Fibroblast of the aortic adventitia (primary cell): ENCODE measurements at places on chromosomes 16 and 17. TPM values are rescaled to one million over a fixed set of nuclear protein-coding genes. Genes with fewer than 3 reads are reported as not detected.
A peak's percentile ranks its signal among the peaks of the same experiment; 100 is the strongest.

GRCh38 chr17:57999496-58000017, 7.5 kb downstream of the SRSF1 start:
- peak; percentile 89 for DNase-seq

- DNase-seq = peak; percentile 98
Observed at GRCh38 chr16:58494981-58495520, 4.9 kb upstream of the NDRG4 start.

DNA sequence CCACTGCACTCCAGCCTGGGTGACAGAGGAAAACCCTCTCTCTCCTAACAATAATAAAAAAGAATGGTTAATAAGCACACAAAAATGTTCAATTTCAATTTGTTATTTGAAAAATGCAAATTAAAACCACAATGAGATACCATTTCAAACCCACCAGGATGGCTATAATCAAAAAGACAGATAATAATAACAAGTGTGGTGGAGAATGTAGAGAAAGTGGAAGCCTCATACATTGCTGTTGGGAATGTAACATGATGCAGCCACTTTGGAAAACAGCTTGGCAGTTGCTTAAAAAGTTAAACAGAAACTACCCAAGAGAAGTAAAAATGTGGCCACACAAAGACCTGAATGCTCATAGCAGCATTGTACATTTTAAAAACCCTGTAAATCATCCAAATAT, 51.8 kb upstream of the MAP3K14 start:
- peak; percentile 91 for DNase-seq

DNA sequence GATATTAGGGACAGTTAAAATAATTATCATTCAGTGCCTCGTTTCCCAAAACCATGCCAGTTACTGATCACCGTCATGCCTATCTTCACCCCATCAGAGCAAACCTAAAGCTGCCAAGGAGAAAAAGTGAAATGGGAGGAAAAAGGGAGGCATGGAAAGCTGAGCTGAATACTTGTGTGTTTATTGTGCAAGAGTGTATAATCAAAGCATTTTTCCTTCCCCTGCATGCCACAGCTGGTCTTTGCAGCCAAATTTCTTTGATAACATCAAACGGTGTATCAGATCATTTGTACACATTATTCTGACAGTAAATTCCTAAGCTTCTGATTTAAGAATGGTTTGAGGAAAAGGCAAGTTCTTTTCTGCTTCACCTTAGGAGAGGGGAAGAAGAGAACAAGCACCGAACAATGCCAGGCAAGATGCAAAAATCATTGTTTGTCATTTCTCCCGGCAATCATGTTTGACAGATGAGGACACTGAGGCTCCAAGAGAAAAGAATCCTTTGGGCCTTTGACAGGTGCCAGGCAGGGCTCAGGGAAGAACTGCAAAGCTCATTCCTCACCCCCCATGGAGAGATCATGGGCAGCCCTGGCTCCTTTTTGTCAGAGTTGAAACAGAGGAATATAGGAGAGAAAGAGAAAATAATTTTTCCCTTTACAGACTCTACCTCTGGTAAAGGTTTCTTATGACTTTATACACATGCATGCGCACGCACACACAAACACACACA, 51.4 kb upstream of the ARHGAP44 start:
- DNase-seq = peak; percentile 7

DNA sequence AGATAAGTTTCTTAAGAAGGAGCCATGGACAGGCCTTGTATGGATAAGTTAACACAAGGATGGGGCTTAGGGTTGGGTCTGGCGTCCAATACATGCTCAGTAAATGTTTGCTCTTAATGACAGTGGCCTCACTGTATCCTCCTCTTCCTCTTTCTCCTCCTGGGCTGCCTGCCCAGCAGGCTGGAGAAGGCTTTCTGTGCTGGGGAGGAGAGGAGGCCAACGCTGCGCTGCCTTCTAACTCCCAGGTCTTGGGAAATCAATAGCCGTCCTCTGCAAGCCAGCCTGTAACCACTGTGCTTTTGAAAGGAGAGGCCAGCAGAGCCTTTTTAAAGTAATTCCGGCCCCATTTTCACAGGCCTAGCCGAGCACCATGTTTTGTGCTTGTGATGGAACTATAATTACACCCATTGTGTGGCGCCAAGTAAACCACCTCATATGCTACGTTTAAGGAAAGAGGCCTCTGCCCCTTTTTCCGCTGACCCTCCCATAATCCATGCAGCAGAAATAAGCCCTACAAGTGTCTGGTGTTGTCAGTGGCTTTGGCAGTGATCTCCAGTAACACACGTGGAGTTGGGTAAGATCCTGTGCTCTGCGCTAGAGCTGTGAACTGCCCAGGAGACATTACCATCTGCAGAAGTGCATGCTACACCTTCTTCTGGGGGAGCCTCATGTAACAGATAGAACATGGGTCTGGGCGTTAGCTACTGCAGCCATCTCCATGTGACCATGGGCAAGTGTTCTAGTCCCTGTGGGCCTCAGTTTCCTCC, 368.2 kb downstream of the SNX29 start:
- DNase-seq = no peak

GRCh38 chr17:58028578-58028977, 21.5 kb upstream of the SRSF1 start:
- DNase-seq = no peak

DNA sequence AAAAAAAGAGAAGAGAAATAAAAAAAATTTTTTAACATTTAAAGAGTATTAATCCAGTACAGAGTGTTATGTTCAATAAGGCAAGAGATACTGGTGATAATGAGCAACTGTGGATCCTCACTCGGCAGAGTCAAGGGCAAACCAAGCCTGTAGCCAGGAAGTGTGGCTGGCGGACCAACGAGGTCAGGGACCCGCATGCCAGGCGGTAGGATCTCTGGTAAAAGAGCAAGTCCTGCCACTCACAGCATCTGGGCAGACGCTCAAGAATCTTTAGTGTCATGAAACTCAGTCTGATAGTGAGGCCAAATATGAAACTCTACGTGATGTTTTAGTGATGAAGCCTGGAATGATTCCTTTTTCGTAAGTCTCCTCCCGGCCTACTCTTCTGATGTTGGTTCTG, 8.3 kb upstream of the GEMIN4 start:
- no peak for DNase-seq

- no peak for DNase-seq
Observed at GRCh38 chr16:79980650-79981521, 380.3 kb upstream of the MAF start.

- peak; percentile 4 for DNase-seq
Observed at GRCh38 chr17:68102318-68102758, 66.8 kb downstream of the KPNA2 start.

DNA sequence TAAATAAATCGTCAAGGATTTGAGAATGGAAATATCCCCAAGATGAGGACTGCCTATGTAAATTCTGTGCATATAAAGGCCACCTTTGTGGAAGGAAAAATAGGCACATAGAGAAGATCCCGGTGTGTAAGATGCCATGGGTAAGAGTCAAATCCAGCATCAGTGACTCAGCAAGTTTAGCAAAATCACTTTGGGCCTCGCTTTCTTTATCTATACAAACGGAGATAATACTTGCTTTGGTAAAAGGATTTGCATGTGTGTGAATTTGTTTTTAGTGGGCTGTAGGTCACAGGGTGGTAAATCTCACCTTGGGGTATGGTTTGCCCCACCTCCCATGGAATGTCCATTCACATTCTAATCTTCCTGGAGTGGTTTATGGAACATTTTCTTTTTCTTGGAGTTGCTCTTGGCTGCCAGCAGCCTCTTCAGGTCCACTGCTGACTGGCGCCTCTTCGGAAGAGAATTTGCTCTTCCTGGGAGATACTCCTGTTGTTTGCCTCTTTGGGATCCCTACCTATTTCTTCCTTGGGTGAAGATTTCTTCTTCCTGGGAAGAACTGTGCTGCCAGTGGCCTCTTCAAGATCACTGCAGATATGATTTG, 587.6 kb downstream of the CDH11 start:
- DNase-seq = peak; percentile 2

DNA sequence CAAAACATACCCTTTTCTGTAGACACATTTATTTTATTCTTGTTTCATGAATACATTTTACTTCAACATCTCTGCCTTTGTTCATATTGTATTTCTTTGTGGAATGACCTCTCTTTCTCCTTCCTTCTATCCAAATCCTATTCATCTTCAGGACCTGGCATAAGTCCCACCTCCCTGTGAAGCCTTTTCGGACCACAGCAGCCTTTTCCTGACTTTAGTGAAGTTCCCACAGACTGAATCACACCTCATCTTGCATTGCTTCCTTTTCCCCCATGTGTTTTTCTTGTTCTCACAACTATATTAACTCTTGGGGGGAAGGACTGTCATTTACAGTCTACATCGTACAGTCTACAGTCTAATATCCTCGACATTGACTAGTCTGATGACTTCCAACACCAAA, 58.2 kb downstream of the MFSD11 start:
- no peak for DNase-seq

GRCh38 chr16:54724346-54724925, 206.2 kb upstream of the IRX5 start:
- no peak for DNase-seq

- DNase-seq = no peak
Observed at GRCh38 chr17:17523001-17523730, 27.0 kb upstream of the RASD1 start.

DNA sequence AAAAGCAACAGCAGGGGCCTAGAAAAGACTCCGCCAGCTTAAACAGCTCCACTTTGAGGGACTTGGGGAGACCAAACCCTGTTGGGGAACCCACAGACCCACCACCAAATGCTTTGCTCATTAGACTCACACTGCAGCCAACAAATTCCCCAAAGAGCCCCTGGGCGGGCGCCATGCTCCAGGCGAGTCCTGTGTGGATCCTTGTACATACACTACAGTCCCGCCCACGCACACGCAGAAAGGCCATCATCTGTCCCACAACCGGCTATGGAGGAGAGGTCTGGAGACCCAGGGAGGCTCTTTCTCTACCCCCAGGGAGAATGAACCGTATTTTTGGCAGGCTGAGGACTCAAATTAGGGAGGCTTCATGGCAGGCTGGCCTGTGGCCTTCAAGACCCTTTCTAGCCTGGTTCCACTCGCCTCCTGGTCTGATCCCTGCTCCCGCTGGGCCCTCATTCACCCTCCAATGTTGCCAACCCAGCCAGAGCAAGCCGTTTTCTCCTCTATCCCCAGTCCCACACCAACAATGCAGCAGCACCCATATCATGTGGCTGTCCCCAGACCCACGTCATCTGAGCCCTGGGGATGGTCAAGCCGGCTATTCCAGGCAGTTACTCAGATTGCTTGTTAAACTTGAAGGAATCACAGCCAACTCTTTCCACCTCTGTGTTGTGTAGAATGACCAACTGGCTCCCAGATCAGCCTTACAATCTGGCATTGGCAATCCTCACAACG, 27.2 kb downstream of the ZNF423 start:
- no peak for DNase-seq

GRCh38 chr17:45342871-45343526, 26.2 kb upstream of the MAP3K14 start:
- DNase-seq = no peak

DNA sequence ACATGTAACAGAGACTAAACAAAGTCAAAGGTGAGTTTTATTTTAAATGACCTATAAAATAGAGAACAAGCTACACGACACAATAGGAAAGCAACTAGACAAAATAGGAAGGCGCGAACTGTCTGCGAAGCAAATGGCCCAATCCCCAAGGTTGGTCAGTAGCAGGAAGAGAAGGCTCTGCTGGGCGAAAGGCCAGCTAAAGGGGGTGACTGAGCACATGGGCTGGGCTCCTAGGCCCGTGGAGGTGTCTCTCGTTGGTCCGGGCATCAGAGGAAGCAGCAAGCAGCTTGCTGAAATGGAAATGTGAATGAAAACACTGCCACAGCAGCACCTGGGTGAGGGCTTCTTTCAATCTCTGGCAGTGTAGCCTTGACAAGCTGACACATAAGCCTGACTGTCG, 129.4 kb downstream of the ZNF778 start:
- no peak for DNase-seq

DNA sequence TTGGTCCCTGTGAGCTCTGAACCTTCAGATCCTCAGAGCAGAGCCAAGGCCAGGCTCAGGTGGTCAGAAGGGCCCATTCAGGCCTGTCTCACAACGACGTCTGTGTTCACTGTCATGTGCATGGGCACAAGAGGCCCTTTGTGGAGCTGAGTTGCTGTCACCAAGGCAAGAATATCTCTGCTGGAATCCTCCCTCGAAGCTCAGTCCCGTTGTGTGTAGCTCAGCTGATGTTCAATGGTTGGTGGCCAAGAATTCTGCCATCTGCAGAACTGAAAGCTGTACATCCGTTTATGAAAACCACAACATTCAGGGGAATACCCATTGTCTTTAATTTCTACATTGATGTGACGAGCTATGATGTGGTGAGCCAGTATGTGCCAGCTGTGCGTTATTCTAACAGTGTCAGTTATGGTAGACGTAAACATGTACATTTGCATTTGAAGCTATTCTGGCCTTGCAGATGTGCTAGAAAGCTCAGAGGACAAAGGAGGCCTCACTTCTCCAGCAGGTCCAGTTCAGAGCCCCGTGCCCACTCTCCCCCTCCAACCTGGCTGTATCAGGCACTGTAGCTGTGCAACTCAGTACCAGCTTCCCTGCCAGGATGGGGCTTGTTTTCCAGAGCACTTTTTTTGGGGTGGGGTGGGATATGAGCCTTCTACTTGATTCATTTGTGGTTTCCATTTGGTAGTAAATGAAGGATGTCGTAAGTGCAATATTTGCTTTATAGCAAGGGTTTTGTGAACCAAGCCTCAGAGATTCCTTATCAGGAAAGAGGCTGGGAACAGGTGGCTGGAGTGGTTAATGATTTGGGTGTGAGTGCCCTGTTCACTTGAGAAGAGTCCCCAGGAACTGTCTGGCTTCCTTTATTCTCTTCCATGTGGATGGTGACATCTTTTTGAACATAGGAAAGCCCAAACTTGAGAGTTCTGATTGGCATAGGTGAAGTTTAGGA, 56.1 kb downstream of the B9D1 start:
- DNase-seq = no peak

DNA sequence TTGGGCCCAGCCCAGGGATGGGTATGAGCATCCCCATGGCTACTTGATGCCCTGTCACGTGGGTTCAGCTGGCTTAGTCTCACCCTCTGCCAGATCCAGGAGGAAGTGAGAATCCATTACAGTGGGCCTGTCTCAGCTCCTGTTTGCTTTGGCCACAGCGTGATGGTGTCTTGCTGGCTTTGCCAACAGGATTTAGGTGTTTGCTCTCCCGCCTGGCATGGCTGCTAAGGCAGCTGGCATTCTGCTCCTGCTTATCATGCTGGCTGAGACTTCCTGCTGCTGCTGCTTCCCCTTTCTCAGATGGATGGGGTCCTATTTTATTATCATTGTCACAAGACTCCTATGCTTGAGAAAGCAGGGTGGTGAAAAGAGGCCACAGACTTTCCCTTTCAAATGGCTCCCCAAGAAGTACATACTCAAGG, 28.3 kb upstream of the HOXB13 start:
- DNase-seq = no peak

KRT13 gene
- total RNA-seq = not detected in 2 replicates

RAP1GAP2 gene
- total RNA-seq = 1.5 and 5.0 TPM in 2 replicates

KRTAP2-2 gene
- not detected in 2 replicates for total RNA-seq

ODAD4 gene
- total RNA-seq = 0.16 and 1.2 TPM in 2 replicates

LGALS9B gene
- not detected in 2 replicates for total RNA-seq

TTYH2 gene
- total RNA-seq = 0.54 and 2.4 TPM in 2 replicates

KRTAP9-8 gene
- not detected in 2 replicates for total RNA-seq

LRRC37A gene
- total RNA-seq = 1.4 and 2.3 TPM in 2 replicates

CDRT15 gene
- not detected in 2 replicates for total RNA-seq

NME1 gene
- total RNA-seq = 34.0 and 138 TPM in 2 replicates

GNG13 gene
- not detected in 2 replicates for total RNA-seq
